ENCODE measurements at places on chromosomes 5 and 9.

GRCh38 chr5:114265432-114266060 lies 96.3 kb upstream of the KCNN2 start:
- no peak for DNase-seq

GRCh38 chr5:144335561-144335960 lies 164.9 kb downstream of the KCTD16 start:
- DNase-seq: no peak

DNA sequence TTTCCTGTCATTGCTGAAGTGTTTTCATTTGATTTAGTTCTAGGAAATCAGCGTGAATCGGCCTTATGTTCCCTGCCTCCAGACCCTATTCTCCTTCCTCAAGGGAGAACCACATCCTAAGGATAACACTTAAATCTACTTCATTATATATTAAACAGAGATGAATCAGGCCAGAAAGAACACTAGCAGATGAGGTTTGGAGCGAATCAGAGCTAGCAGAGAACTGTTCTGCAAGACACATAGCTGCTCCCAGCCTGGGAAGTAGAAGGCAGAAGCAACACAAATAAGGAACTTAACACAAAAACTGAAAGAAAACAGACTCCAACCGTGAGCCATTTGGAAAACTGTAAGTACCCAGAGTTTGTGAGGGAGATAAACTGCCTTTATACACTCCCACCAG lies 718.2 kb downstream of the SEMA5A start:
- DNase-seq: no peak

DNA sequence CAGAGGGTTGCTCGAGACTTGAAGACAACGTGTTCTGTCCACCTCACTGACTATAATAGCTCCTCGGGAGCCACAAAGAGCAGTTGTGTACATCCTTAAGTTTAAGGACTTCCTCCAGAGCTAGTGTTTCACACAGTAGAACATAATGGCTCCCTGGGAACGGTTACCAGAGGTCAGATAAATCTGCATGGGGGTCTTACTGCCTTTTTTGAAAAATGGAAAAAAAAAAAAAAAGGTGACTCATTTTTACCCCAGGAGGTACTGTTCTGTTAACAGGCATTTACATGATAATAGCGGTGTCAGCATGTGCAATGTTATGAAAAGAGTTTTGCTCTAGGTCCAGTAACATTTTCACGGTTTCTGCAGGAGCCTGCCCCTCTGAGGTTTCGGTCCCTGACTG lies 498.9 kb upstream of the WWC1 start:
- no peak for DNase-seq

DNA sequence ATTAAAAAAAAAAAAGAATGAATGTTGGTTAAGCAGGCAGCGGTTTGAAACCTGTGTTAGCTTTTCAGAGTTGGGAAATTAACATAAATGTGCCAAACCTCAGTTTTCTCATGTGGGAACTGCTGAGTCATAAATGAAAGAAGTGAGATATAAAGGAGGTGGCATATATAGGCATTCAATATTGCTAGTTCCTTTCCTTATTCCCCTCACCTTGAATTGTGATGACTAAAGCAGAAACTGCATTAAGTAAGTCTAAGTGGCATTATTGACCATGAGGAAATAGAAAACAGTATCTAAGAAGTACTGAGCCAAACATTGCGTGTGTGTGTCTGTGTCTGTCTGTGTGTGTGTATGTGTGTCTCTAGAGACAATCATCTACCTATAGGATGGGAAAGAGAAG lies 691.2 kb downstream of the TLR4 start:
- DNase-seq: no peak

DNA sequence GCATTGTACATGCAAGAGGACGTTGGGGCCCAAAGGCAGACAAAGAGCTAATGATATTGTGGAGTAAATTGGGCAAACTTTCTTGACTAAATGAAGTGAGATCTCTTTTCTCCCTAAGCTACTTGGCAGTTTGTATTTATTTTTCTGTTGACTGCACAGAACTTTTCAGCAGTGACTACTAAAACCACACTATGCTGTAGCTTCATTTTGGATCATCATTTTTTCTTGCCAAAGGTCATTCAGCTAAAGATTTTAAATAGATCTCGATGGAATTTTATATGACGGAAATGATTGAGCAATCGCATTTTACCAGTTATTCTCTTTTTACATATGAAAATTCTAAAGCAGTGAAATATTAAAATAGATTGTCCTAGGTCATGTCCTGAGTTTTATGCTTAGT lies 286.1 kb upstream of the ACTBL2 start:
- no peak for DNase-seq

DNA sequence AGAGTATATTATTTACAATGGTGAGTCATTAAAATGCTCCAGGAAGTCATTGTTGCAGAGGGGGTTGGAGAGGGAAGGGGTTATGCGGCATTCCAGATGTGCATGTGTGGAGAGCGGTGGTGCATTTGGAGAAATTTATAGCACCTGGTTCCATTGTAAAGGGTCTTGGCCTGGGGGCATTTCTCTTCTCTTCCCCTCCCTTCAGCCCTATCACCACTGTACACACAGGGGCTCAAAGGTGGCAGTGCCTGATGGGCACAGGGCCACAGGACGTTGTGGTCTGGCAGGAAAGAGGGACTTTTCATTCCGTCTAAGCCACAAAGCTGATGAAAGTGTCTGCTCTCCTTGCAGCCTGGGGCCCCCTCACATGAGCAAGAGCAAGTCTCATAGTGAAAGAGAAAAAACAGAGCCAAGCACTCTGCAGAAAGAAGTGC lies 442.4 kb upstream of the ZNF462 start:
- no peak for DNase-seq

- DNase-seq: no peak
Observed at GRCh38 chr9:68780720-68781119, 75.7 kb downstream of the PIP5K1B start.

GRCh38 chr9:10146517-10147331 lies 466.1 kb downstream of the PTPRD start:
- DNase-seq: no peak

- DNase-seq: no peak
Observed at GRCh38 chr5:151674626-151675610, 11.8 kb downstream of the SPARC start.

GRCh38 chr9:110249603-110250002 lies 6.7 kb downstream of the TXN start:
- no peak for DNase-seq

DNA sequence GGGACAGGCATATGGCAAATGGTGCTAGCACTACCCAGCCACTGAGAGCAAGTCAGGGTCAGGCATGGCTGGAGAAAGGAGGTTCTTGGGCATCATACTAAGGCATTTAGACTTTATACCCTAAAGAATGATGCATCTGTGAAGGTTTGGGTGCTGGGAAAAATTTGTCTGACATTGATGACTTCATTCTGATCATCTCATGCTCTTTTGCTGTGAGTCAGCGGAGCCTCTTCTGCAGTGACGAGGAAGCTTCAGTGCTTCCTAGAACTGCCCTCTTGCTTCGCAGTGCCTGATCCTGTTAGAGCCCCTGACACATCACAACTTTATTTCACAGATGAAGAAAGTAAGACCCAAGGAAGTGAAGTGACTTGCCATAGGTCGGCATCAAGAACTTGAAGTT lies 266.6 kb upstream of the GAS1 start:
- DNase-seq: no peak

GRCh38 chr5:32955814-32956213 lies 244.7 kb downstream of the NPR3 start:
- DNase-seq: no peak

- DNase-seq: no peak
Observed at GRCh38 chr5:88805151-88805784, 77.7 kb downstream of the MEF2C start.

GRCh38 chr5:54639621-54640020 lies 122.1 kb downstream of the SNX18 start:
- no peak for DNase-seq

DNA sequence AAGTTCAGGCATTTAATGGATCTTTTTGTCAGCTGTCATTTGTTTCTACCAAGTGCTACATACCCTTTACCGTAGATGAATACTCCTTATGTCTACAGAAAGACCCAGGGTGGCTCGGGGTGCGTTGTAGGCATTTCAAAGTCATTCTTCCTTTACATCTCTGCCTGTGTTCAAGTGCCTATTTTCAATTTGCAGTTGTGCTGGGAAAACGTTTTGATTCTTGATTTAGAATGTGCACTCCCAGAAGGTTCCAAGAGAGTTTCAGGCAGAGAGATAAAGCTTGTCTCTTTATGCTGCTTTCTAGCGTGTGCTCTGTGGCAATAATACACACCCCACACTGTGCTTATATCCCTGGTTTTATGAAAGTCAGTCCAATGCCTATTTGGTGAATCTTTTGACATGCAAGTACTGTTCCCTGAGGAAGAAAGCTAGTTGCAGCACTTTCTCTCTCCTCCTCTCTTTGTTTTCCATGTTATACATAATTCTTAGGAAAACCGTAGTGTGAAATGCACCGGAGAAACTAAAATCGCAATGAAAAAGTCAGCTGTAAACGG lies 828.1 kb upstream of the ZNF608 start:
- no peak for DNase-seq

DNA sequence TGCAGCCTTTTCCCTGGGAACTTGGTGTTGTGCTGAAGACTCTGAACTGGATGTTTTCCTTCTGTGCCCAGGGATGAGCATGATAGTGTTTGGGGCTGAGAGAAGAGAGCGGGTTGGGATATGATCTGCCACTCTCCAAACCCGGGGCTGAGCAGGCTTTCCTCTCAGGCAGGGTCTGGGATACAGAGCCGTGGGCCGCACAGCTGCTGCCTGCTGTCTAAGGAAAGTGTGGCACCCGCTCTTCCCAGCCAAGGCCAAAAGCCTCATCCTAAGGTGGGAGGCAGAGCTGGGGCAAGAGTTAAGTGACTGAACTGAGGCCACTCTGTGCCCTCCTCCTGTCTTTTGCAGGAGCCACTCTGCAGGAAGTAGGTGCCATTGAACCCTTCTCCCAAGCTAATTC lies 83.6 kb upstream of the PITX1 start:
- DNase-seq: no peak

DNA sequence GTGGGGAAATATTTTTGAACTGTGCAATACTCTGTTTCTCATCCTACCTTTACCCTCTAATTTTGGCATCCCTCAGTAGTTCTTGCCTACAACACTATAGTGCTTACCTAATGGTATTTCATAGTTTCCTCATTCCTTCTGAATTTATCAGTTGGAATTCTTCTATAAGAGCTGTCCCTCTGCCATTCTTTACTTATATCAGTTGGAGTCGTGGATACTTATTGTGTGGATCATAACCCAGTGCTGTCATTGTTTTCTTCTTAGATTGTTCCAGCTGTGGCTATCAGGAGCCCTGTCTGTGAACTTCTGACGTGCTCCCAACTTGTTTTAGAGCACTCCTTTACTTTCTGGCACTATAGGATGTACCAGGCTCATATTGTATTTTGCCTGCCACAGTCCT lies 146.1 kb upstream of the OTULINL start:
- no peak for DNase-seq

DNA sequence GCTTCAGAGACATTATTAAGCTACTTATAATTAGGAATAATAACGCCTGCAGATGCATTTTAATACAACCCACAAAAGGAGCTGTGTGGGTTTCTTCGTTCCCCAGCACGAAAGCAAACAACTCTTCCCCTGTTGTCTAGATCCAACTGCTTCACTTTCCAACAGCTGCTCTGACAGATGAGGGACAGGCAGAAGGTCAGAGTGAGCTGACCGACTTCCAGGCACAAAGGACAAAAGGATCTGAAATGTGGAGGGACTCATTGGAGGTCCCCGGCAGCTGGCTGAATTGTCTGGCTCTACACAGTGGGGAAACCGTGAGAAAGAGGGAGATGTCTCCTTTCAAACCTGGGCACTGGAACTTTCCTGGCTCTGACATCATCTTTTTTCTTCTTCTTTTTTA lies 79.1 kb upstream of the ALDH1B1 start:
- no peak for DNase-seq

DNA sequence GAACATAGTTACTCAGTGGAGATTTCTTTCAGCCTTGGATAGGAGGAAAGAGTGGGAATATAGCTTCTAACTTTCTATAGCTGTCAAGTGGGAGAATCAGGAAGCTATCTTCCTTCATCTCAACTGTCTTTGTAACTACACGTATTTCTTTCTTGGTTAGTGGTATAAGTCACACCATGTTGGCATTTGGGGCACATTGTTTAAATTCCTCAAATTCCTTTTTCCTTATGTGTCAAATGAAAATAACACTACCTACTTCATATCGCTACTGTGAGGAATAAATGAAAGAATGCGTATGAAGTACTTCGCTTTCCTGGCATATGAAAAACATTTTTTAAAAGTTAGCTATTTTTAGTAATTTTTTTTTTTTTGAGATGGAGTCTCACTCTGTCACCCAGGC lies 1082.5 kb upstream of the WWC1 start:
- no peak for DNase-seq

- DNase-seq: no peak
Observed at GRCh38 chr9:27581826-27582225, 8.5 kb upstream of the C9orf72 start.

DNA sequence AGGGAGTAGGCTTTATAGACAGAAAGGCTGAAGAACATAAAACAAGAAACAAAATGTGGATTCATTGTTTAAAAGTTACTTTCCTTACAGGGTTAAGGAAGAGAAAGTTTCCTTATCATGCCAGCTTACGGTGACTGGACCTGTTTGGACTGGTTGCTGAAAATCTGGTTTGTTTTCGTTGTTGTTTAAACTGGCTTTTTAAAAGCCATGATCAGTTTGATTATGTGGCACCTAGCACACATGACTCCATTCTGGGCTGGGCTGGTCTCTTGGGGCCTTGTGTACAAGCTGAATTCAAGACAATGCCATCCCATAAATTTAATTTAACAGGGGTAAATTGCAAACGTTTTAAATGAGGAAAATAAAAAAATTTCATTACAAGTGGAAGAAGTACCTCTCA lies 18.4 kb upstream of the ZNF474 start:
- no peak for DNase-seq

GRCh38 chr5:127840198-127840524 lies 137.0 kb downstream of the CCDC192 start:
- DNase-seq: no peak

- no peak for DNase-seq
Observed at GRCh38 chr5:36878392-36879082, 2.0 kb downstream of the NIPBL start.

- no peak for DNase-seq
Observed at GRCh38 chr9:27377811-27378456, 81.0 kb upstream of the EQTN start.

- no peak for DNase-seq
Observed at GRCh38 chr5:172364773-172365172, 81.2 kb upstream of the UBTD2 start.

- no peak for DNase-seq
Observed at GRCh38 chr9:88694625-88695024, 159.6 kb downstream of the NXNL2 start.
